ENCODE measurements at places on chromosomes 12 and 14.

- DNase-seq, result no peak
Measured at GRCh38 chr12:119868992-119869391, 8.1 kb downstream of the CIT start.

GRCh38 chr12:6867413-6868210 lies at the start of gene TPI1:
Gene TPI1 (plus strand): TSS chr12:6867531. CDS start chr12:6867567, 36 bp downstream.
- peak; percentile 88 for DNase-seq

DNA sequence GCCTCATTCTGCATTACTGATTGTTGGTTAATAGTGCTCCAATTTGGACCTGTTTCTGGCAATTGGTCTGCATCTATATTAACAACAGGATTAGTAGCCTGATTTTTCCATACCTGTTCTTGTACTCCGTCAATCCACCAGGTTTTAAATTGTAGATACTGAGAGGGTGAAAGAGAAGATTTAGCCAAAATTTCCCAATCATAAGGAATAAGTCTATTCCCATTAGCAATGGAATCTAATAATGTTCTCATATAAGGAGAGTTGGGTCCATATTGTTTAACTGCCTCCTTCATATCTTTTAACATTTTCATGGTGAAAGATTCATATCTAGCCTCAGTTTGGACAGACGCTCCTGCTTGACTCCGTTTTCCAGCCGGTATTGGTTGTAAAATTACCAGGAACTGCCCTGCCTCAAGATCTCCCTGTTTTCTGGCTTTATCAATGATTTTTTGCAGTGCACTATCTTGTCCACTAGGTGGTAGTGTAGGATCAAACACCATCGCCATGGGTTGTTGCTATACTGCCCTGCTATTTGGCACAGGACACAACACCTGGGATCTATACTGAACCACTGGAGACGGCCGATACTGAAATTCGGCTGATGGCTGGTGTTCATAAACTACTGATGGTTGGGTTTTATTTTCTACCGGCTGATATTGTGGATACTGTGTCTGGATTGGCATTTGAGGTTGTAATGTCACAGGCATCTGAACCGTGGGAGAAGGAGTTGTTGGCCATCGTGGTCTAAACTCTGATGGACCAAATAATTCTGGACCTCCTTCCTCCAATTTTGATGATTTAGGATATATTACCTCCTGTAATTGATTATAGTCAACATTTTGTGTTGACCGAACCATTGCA lies 25.2 kb downstream of the DHRS4L2 start:
- peak; percentile 23 for DNase-seq

DNA sequence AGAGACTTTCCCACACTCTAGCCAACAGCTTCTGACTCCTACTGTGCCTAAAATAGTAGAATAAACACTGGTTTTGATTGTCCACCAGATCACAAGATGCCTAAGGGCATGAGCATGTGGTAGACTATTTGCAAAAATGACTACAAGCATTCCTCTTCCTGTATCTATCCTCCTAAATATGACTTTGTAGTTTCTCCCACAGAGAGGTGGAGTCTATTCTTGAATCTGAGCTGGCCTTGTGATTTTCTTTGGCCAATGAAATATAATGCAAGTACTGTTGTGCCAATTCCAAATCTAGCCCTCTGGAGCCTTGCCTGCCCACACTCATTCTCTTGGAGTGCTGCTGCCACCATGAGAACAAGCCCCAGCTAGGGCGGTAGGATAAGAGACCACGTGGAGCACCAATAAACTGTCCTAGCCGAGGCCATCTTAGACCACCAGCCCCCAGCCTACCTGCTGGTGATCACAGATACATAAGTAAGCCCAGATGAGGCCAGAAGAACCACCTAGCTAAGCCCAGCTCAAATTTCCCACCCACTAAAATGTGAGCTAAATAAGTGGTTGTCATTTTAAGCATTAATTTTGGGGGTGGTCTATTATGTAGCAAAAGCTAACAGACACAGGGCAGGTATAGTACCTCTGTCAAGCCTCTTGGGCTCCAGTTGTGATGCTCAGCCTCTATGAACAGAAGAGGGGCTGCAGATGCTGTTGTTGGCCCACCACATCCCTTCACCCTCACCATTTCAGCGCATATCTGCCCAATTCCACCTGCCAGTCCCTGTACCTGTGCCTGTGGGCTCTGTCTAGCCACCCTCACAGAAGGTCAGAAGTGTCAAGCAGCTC lies 17.9 kb downstream of the ZFP36L1 start:
- DNase-seq, result no peak

DNA sequence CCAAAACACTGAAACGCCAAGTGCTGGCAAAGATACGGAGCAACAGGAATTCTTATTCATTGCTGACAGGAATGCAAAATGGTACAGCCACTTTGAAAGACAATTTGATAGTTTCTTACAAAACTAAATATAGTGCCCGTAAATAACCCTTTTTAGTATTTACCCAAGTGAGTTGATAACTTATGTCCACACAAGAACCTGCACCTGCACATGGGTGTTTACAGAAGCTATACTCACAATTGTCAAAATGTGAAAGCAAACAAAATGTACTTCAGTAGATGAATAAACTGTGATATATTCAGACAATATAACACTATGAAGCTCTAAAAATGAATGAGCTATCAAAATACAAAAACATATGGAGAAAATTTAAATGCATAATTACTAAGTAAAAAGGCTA lies 86.6 kb downstream of the ATXN7L3B start:
- no peak for DNase-seq

- no peak for DNase-seq
Measured at GRCh38 chr12:93541578-93542225, 30.8 kb upstream of the SOCS2 start.

- no peak for DNase-seq
Measured at GRCh38 chr12:95802482-95803270, 12.1 kb upstream of the NTN4 start.

DNA sequence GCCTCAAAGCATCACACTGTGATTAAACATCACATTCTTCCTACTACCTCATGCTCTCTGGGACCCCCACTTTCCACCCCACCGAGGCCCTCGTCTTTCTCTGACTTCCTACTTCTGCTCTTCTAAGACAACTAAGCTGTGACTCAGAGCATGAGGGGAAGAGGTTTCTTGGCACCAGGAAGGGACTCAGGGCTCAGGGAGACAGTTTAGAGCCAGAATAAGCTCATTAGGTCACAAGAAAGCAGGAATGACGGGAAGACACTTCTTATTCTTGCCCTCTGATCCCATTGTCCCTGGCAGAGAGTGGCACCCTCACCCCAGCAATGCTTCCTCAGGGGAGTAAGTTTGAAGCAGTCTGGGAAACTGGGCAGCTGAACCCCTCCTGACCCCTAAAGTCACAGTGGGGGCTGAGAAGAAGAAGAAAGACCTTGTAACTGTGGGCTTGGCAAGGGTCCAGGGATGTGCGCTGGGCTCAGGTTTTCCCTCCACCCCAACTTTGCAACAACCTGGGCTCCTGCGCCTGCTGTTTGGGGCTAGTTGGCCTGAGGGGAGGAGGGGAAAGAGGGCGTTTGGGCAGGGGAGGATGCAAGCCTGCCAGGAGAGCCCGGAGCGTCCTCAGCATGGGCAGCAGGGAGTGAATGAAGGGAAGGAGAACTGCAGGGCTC lies 64.6 kb upstream of the ACTN1 start:
- no peak for DNase-seq

- DNase-seq, result no peak
Measured at GRCh38 chr12:123966596-123966995, 6.0 kb downstream of the CCDC92 start.

GRCh38 chr14:76131071-76131965 lies 20.4 kb upstream of the GPATCH2L start:
- no peak for DNase-seq

- DNase-seq, result no peak
Measured at GRCh38 chr12:57612711-57613426, 1.6 kb downstream of the ARHGEF25 start.

- no peak for DNase-seq
Measured at GRCh38 chr14:52951681-52952554, 1.1 kb upstream of the FERMT2 start.

GRCh38 chr14:81474148-81474492 lies 59.5 kb downstream of the SEL1L start:
- DNase-seq, result no peak

GRCh38 chr14:41385797-41386196 lies 220.9 kb upstream of the LRFN5 start:
- DNase-seq, result no peak
